ENCODE measurements at places on chromosomes 5 and 9.

DNA sequence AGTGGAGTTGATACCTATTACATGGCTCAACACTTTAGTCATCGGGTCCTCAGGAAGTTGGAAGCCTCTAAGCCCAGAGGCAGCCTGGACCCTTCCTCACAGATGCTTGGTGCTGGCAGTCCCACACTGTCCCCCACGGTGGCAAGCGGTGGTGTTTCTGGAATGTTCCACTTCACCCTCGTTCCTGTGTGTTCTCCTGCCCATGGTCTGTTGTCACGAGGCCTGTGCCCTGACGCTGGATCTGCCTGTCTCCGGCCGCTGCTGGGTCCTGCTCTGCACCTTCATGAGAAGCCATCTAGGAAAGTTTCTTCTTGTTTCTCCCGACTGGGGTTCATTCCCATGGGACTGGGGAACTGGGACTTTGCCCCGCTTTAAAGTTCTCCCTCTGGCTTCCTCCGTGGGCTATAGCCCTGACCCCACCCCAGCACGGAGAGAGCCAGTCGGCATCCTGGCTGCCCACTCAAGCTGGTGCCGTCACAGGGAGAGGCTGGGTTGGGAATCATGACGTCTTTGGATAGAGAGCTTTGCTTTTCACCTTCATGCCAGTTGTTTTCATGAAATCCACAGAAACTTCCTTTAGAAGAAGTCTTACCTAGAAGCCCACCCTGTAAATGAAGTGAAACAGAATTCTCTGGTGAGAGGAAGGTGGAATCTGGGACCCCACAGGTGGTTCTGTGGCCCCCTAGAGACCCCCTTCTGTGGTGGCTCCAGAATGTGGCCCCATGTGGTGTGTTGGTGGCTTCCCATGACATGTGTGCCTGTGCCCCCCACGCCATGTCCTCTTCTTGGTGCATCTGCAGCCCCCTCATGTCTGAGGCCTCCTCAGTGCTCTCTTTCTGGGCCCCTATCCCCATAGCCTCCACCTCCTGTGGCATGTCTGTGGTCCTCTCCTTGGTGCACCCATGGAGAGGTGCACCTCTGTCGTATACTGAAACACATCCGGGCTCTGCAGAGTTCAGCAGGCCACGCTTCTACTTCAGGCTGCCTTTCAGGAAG lies 43.8 kb downstream of the TRIP13 start:
- DNase-seq = no peak

GRCh38 chr9:86175223-86175622 lies 75.9 kb upstream of the GOLM1 start:
- DNase-seq = no peak

GRCh38 chr9:87443006-87443405 lies 54.7 kb upstream of the DAPK1 start:
- no peak for DNase-seq

DNA sequence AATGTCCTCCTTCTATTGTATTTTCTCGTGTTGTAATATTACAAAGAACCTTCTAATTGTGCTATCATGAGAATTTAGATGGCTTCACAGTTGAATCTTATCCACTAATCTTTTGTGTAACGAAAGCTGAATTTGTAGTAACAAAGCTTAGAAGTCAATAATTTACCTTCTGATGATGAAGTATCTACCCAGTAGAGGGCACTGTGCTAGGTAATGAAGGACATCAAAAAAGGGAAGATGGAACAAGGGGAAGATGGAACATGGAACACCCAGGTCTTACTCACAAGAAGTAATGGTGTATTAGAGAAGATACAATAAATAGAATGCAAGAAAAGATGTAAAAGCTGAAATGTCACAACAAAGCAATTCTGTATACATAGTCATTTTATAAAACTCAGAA lies 131.0 kb upstream of the CCNG1 start:
- no peak for DNase-seq

GRCh38 chr9:134061019-134061687 lies 6.7 kb downstream of the BRD3 start:
- no peak for DNase-seq

DNA sequence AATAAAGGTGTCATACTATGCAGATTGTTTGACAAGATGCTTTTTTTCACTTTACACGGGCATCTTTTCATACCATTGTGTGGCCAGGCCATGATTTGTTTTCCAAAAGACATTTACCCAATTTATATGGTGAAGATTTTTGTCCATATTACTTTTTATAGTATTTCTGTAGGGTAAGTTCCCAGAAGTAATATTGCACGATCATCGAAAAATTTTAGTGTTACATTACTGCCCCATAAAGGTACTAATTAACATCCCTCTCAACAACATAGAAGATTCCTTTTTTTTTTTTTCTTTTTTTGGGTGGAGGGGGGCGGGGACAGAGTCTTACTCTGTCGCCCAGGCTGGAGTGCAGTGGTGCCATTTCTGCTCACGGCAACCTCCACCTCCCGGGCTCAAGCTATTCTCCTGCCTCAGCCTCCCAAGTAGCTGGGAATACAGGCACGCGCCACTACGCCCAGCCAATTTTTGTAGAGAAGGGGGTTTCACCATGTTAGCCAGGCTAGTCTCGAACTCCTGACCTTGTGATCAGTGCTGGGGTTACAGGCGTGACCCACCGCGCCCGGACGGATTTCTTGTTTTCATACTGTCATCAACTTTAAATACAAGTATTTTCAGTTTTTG lies 1.2 kb upstream of the ROPN1L start:
- DNase-seq = no peak

DNA sequence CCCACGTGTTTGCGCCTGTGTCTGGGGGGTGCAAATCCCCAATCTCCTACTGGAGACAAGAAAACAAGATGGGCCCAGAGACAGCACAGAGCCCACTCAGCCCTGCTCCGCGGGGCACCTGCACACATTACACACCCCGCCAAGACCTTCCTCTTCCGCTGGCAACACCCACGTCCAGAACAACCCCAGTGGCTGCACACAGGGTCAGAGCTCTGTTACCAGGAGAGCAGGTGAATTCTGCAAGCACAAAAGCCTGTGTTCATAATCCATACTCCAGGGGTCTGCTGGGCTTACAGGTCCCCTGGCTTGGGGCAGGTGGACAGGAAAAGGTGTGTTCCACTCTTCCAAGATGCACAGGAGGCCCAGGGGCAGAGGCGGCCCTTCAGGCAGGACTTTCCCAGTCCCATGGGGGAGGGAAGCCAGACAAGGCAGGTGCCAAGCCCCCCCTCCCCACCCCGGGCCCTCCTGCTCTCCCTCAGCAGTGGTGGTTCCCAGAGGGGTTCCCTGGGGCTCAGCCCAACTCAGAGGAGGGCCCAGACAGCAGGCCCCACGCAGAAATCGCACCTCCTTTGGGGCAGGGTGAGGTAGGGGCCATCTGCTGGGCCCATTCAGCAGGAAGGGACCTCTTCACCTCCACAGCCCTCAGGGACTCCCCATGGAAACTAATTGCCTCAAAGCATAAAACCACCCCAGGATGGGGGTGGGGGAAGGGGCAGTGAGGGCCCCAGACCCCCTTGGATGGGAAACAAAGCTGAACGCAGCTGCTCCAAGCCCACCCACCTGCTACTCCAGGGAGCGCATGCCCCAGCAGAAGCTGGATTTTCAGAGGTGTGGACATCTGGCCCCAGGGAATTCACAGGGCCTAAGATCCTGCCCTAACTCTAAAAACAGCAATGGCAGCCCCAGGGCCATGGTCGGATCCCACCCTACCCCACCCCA lies 105.3 kb downstream of the VAV2 start:
- DNase-seq = no peak

GRCh38 chr5:55865831-55866230 lies 14.7 kb downstream of the IL31RA start:
- peak; percentile 6 for DNase-seq

DNA sequence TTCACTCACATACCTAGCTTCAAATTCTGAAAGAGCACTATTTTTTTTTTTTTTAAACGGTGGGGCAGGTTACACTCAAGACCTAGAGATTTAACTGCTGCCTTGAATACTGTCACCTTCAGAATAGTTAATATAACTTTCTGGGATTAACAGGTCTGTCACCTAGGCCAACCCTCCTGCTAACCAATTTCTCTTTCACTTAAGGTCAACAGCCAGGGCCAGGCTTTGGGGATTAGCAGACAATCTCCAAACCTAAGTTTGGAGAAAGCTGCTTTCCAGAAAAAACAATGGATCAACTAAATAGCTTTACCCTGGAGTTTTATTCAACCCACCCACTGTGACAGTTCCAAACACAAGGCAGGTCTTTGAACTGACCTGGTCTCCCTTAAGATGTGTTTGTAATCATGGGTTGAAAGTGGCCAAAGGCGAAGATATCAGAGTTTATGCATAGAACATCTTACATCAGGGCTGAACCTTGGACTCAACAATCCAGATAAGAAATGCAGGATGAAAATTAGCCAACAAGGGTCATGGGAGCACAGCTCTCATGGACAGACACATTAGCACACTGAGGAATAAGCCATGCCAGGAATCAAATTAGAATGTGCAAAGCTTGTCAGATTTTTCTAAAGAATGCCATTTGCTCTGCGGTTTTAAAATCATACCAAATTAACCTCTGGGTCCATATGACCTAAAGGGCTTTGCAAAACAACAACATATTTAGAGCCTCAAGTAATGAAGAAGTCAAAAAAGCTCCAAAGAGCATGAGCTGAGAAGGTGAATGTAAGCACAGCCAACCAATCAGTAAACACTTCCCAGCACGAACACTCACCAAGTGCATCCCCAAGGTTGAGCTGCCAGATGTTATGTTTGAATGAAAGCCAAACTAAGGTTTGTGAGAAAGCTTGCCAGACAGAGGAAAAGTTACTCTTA lies 538.5 kb upstream of the DMAC1 start:
- DNase-seq = no peak

DNA sequence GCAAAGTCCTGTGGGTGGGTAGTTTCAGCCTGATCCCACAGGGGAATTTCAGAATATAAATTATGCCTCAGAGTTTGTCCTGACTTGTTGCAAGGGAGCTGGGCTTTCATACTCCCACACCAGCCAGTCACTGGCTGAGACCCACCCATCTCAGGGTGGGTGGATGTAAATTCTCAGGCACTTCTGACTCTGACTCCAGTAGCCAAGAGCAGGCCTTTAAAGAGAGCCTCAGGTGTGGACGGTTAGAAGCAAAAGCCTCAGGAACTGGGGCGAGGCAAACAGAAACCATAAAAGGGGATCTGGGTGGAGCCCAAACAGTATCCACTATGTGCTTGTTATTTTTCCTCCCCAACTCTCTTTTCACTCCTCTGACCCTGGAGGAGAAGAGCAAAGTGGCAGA lies 28.6 kb upstream of the FBXW11 start:
- DNase-seq = no peak

DNA sequence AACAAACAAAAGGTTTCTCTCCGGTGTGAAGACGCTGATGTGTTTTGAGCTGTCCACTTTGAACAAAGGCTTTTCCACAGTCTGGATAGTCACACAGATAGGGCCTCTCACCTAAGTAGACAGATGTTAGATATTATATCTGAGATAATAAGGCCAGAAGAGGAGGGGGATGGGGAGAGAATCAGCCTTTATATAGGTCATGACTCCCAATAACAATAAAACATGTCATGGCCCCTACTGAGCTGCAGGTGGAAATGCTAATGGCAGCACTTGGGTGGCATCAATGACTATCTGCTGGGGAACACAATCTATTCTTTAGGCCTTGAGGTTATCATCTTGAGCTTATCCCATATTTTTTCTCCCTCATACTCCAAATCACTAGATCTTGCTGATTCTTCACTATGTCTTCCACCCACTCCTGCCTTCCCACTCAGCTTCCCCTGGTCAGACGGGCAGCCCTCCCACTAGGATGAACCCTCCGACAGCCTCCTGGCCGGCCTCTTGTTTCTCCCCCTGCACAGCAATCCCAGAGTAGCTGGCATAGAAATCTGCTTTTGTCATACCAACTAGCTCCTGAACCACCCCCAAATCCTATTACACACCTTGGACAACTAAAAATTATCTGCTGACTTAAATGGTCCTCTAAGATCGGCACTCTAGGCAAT lies 11.5 kb upstream of the SLC35D2 start:
- no peak for DNase-seq

DNA sequence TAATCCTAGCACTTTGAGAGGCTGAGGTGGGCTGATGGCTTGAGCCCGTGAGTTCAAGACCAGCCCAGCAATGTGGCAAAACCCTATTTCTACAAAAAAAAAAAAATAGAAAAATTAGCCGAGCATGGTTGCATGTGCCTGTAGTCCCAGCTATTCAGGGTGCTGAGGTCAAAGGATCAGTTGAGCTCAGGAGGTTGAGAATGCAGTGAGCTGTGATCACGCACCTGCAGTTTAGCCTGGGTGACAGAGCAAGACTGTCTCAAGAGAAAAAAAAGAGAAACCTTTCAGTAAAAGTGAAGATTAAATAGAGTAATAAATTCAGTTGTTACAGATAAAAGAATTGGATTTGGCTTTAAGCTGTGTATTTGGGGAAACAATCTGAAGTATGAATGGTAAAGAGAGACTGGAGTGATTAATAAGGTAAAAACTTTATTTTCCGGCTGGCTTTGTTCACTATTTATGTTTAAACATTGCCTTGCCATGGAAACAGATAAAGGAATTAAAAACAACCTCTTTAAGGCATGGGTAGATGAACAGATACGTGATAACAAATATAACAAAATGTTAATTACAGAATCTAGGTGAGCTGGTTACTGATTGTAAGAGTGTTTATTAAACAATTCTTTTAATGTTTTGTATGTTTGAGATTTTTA lies 56.0 kb upstream of the PCAT7 start:
- DNase-seq = no peak

DNA sequence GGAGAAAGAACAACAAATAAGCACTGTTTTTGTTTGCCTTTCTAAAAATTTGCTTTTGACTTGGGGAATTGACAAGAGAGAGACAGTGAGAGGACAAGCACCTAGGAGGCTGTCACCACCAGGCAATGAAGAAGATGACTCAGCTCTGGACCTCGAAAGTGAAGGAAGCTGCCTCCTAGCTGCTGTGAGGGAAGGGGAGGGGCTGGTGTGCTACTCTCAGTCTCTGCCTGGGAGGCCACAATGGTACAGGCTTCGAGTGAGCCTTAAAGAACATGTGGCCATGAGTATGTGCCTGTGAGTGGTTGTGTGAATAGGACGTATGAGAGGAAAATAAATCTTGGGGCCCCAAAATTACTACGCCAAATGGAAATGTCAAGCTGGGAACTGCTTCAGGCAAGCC lies 7.1 kb upstream of the PLK2 start:
- peak; percentile 30 for DNase-seq

- DNase-seq = peak; percentile 53
Observed at GRCh38 chr5:34012791-34013190, 4.9 kb upstream of the AMACR start.

- DNase-seq = no peak
Observed at GRCh38 chr5:17730421-17730820, 96.2 kb downstream of the TAF11L14 start.

DNA sequence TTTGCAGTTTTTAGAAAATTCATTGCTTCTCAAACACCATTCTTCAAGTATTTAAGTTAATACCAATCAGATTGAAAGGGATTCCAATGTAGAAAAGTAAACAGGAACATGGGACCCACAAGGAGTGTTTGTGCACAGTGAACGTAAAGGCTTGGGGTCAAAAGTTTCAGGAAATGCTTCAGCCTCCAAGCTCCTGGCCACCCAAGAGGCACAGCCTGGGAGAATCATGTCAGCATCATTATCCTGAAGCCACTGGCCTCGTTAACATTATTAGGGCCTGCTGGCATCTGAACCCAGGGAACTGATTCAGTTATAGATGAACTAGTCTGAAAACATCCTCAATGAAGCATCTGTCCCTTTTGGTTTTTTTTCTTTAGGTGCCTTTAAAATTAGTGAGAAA lies 122.9 kb downstream of the NXNL2 start:
- no peak for DNase-seq

- DNase-seq = peak; percentile 38
Observed at GRCh38 chr9:133855802-133856521, 117.8 kb upstream of the SARDH start.

- peak; percentile 95 for DNase-seq
Observed at GRCh38 chr9:35116898-35117551, 1.4 kb upstream of the ATOSB start.

- no peak for DNase-seq
Observed at GRCh38 chr5:132281856-132282614, 12.2 kb upstream of the SLC22A4 start.

All from AG10803 (cell line).